Caudate nucleus (tissue), 63 donors: ENCODE measurements at places on chromosomes 2 and 18.

DNA sequence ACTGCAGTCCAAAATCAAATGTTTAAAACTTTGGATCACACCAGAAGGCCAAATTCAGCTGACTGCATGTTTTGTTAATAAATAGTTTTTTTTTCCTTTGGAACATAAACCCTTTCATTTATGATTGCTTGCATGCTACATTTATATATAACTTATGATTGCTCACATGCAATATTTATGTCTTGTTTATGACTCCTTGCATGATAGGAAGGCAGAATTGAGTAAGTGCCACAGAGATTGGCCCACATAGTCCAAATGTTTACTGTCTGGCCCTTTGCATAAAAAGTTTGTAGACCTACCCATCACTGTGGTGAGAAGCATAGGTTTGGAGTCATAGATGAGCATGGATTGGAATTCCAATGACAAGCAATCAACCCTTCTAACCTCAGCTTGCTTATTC is 30.8 kb downstream of the WDFY1 start:
- no peak for DNase-seq

DNA sequence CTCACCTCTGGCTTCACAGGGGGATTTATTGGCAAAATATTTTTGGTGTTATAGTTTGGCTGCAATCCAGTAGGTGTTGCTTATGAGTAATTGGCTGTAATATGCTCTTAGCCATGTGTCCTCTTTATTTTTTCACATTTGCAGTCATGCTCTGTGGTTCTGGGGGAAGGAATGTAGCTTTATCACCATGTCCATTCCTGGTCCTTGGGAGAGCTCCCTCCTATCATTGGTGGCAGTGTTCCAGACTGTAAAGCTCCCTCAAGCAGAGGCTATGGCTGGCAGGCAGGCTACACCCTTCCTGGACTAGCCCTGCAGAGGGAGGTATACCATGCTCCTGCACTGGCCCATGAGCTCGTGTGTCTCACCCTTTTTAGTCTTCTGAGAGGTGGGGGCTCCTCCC is 120.0 kb upstream of the FSIP2 start:
- DNase-seq: no peak

DNA sequence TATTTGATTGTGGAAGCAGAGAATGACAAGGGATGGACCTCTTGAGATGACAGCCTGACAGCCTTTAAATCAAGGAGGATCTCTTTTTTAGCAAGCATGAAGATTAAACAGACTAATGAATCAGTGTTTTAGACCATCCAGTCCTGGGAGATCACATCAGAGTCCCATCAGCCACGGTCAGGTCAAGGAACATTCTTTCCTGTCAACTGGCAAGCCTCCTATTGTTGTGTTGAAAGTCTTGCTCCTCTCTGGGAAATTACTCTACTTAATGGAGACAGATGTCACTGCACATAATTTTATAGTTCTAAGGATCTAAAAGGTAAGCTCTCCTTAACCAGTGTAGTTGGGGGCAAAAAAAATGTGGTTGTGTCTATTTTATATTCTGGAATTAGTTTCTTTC is 469.0 kb downstream of the TMEM182 start:
- DNase-seq: no peak

DNA sequence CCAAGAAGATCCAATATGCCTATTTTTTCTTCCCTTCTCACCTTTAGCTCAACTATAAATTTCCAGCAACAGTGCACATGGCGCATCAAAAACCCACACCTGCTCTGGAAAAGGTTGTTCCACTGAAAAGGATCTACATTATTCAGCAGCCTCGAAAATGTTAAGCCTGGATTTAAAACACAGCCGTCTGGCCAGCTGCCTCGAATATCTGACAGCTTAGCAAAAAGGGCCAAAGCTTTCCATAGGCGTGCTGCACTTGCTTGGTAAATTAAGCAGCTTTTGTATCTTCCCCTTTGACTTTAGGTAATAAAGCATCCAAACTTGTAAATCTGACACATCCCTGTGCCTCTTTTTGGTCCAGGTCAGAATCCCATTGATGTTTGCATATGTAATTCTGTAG is 20.5 kb downstream of the DAPL1 start:
- DNase-seq: no peak

DNA sequence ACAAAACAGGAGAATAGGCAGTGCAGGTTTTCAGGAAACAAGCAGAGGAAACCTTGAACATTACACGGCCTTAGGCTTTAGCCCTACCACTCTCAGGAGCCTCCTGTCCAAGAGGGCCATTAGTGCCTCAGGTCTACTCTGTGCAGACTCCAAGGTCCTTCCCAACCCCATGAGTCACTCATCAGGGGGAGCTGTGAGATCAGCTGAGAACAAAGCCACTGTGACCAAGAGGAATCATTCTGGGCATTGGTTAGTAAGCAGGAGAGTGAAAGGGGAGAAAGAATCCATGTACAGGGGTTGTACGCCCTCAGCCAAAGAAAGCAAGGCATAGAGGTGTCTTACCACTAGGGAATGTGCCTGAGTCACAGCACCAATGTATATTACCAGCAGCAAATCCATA is 680.3 kb downstream of the DPP10 start:
- no peak for DNase-seq

- DNase-seq: no peak
Measured at GRCh38 chr2:239657992-239658391, 257.2 kb upstream of the HDAC4 start.

GRCh38 chr2:175355246-175355645 is 173.7 kb upstream of the ATP5MC3 start:
- DNase-seq: no peak
